ENCODE measurements at places on chromosomes 2 and 18.
A peak's percentile ranks its signal among the peaks of the same experiment; 100 is the strongest.

DNA sequence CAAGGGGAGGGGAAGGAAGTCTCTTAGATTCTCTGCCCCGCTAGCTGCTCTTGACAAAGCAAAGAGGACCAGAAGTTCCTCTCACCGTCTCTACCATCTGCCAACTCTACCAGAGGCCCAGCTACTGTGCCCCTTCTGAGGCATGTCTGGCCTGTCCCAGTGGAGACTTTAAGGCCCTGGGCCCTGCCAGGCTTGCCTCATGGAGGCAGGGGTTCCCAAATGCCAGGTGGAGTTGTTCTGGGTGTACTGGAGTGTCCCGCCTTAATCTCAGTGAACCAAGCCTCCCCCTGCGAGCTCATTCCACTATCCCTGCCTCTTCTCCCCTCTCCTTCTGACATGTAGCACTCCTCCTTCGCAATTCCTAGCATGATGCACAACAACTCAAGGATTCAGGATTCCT is 2.2 kb downstream of the HOXD12 start:
- DNase-seq: no peak

DNA sequence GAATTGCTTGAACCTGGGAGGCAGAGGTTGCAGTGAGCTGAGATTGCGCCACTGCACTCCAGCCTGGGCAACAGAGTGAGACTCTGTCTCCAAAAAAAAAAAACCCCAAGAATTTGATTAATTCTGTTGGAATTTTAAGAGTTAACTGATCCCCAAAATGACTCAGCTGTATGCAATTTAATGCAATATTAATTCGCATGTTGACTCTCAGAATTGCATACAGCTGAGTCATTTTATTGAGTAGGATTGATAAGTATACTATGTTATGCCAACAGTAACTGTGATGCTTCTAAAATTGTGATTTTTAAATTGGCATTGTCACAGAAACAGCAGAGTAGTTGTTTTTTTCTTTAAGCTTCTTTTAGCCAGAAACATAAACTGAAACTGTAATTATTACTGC is 19.6 kb downstream of the MSH2 start:
- DNase-seq: no peak

- DNase-seq: no peak
Measured at GRCh38 chr2:229974266-229974665, 52.0 kb downstream of the FBXO36 start.

- no peak for DNase-seq
Measured at GRCh38 chr2:8138923-8139667, 542.8 kb upstream of the ID2 start.

- no peak for DNase-seq
Measured at GRCh38 chr2:229109195-229109594, 161.9 kb downstream of the PID1 start.

DNA sequence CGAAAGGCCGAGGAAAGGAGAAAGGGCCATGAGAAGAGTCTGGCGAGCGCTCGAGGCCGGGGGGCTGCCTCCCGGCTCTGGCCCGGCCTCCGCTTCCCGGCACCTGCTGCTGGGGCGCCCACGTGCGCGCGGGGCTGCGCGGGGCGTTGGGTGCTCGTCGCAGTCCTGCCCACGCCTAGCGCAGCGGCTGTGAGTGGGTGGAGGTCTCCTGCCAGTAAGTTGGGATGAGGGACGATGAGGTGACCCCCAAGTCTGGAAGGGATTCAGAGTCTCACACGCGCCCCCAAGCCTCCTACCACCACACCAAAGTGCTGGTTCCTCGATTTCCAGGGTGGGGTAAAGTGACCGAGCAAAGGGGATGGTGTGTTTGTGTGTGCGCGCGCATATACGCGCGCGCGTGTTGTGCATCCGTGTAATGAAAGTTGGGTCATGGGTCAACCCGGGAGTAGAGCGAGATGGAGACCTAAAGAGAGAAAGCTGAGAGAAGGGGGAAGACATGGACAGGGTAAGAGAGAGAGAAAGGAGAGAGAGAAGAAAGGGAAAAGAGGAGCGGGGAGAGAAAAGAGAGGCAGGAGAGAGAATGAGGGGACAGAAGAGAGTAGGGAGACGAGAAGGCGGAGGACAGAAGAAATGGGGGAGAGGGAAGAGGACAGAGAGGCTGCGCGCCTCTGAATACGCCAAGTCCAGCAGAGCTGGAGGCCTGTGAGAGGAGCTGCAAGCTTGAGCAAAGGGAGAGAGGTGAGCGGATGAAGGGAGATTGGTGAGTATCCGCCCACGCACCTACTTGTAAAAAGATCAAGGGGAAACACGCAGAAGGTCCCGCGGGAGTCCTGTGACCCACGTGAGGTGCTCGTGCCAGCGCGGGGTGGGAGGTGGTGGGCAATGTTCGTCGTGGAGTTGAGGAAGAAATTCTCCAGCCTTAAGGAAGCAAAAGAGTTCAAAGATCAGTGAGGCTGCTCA is 1.7 kb upstream of the NETO1 start:
- no peak for DNase-seq

DNA sequence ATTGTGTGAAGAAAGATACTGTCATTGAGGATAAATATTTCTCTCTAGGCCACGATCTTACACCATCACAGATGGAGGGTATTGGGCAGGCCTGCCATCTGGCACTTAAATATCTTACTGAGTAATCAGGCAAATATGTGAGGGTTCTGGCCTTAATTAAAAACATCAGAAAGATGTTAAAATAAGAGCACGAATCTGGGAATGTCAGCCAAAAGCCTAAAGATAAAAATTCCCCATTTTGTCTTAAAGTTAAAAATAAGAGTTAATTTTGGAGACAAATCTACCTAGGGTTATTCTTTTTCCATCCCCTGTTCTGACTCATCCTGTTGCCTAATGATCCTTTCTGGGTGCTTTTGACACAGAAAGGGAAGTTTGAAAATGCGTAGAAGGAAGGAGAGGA is 121.0 kb downstream of the SUCLG1 start:
- no peak for DNase-seq

GRCh38 chr2:153770359-153770991 is 101.2 kb upstream of the GALNT13 start:
- no peak for DNase-seq

DNA sequence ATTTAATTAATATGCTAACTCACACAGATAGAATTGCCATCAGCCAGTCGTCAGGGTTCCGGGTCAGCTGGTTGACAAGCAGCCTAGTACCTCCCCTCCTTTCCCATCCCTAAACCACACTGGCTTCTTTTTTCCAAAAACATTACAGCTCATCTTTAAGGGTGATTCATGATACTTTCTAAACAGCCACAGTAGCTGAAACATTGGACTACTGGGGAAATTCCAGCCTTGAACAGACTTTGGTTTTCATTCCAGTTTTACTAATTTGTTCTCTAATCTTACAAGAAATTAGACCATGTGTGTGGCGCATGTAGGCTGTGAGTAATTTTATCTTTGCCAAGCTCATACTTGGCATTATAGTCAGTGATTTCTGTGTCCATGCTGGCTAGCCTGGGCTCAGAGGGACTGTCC is 110.8 kb downstream of the FMNL2 start:
- no peak for DNase-seq

DNA sequence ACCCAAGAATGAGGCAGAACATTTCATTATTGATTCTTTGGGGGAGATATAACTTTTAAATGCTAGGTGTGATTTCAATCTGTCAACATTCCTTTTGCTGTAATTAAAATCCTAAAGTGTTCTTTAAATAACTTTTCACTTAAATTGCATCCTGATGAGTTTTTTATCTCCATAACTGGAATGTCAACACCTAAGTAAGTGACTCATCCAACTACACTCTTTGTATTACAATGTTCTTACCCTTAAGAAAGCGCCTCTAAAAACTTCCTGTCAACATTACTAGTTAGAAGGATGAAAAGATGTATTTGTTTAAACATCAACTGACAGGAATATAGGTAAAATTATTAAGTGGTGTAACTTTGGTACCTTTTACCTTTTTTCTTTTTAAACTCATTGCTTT is 1657.0 kb downstream of the LRP1B start:
- DNase-seq: no peak

DNA sequence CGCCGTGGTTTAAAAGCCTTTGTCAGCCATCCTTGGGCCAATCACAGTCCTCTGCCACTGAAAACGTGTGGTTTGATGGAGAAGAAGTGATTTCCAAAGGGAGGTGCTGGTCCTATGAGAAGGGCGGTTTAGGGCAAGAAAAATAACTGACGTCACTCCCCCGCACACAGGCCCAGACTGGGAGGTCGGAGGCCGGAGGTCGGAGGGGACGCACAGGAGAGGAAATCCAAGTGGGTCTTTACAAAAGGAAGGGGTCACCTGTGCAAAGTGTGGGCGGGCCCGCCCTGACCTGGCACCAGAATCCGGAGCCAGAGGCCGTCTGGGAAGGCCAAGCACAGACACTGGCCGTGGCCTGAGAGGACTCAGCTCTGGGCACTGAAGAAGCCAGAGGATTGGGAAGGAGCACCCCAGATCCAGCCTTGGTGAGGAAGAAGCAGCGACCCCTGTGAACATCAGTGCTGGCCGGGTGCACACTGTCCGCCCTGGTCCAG is 18.0 kb upstream of the KCNG2 start:
- DNase-seq: no peak

DNA sequence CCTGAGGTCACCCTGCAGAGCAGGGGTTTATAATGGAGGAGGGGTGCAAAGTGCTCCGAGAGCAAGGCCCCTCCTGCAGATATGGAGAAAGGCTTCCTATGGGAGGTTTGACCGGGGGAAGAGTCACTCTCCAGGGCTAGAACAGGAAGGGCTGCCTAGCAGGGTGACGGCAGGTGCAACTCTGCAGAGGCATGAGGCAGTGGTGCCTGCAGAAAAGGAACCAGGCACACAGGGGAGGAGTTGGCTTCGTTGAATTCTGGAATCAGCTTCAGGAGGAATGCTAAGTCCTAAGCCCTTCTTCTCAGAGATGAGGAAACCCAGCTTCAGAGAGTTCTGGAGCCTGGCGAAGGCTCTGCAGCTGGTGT is 17.5 kb upstream of the HPCAL1 start:
- peak; percentile 65 for DNase-seq

DNA sequence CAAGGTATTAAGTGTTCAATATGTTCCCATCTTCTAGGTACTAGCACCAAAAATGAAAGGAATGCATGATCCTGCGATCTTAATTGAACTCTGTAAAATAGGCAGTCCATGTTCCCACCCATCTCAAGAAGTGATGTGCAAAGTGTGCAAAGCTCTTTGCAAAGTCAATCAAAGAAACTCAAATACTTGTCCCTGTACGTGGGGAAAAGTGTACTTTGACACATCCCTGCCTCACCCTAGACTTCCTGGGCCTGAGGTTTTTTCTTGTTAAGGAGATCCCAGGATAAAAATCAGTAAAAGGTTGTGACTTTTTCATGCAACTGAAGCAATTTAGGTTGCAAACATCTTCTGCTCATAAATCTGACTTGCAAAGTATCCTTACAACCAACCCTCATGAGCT is 25.3 kb downstream of the HNRNPA3 start:
- no peak for DNase-seq

- DNase-seq: no peak
Measured at GRCh38 chr2:232368311-232368731, 10.2 kb upstream of the ALPP start.

GRCh38 chr18:21682371-21683051 is 22.1 kb downstream of the ABHD3 start:
- peak; percentile 79 for DNase-seq
